ENCODE measurements at places on chromosomes 16 and 17.

DNA sequence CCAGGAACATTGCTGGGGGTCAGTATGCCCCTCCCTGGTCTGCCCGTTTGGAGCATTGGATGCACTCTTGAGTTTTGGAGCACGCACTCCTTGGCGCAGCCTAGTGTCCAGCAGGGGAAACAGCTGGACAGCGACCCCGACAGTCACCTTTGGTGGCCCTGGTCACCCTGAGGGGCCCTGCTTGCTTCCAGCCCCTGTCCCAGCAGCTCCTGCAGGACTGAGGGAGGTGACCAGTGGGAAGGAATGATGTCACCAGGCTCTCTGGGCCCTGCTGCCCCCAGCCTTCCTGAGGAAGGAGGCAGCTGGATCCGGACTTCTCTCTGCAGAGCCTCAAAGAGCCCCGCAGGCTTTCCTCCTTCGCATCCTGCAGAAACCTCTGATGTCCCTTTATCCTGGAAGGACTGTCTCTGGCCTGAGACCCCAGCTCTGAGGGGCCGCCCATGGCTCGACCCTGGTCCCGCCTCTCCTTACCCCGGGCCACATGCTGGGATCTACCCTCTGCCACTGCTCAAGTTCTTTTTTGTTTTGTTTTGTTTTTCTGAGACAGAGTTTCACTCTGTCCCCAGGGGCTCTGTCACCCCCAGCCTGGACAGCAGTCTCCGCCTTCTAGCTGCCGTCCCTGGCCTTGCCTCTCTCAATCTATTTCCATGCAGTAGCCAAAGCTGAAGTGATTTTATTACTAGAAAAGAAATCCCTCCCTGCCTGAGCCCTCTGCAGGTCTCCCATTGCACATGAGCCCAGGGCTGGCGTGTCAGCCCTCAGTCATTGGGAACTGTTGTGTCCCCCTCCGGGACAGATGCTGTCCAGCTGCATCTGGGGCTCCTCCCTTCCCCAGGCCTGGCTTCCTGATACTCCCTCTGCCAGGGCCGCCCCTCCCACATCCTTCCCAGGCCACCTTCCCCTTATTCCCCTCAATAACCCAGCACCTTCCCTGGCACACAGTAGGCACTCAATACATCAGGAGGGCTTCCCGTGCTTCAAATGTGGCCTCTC, 11.6 kb downstream of the ZSCAN10 start:
- DNase-seq, result no peak

GRCh38 chr16:83847371-83848225, 39.8 kb downstream of the HSBP1 start:
- DNase-seq, result no peak

DNA sequence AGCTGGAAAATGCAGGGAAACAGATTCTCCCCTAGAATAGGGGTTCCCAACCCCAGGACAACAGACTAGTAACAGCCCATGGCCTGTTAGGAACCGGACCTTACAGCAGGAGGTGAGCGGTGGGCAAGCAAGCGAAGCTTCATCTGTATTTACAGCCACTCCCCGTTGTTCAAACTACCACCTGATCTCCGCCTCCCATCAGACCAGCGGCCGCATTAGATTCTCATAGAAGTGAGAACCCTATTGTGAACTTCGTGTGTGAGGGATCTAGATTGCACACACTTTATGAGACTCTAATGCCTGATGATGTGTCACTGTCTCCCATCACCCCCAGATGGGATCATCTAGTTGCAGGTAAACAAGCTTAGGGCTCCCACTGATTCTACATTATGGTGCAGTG, 3.5 kb downstream of the CD300LB start:
- no peak for DNase-seq

GRCh38 chr17:45339646-45340605, 23.1 kb upstream of the MAP3K14 start:
- no peak for DNase-seq

DNA sequence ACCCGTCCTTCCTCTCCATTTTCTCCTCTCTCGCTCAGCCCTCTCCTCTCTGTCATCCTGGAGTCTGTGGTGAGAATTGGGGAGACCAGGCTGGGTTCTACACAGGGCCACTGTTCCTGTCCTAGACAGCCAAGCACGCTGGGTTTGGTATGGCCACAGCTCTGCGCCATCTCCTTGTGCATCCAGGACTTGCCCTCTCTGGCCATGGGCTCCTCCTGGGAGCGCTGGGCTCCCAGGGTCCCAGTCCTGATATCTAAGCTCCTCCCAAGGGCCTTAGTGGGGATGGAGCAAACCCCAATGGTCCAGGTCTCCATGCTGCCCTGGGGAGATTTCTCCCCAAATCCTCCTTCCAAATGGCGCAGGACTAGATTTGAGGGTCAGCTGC, 27.2 kb upstream of the ITGA3 start:
- DNase-seq, result no peak

DNA sequence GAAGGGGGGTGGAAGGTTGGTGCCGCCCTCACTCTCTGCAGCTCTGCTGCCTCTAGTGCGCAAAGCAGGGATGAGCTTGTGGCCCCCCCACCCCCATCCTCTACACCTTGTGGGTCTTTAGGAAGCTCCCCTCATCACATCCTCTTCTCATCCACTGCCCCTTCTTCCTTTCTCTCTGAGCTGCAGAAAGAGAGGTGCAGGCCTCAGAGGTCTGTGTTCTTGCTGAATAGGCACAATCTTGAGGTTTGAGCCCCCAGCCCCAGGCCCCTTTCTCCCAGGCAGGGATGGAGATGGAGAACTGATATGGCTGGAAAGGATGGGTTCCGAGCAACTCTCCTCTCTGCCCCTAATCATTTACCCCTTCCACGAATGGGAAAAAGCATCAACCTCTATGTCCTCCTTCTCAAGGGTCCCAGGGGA, 2.6 kb downstream of the CACNA1G start:
- no peak for DNase-seq

GRCh38 chr17:7846063-7846735, 8.7 kb upstream of the TMEM88 start:
- DNase-seq, result no peak

DNA sequence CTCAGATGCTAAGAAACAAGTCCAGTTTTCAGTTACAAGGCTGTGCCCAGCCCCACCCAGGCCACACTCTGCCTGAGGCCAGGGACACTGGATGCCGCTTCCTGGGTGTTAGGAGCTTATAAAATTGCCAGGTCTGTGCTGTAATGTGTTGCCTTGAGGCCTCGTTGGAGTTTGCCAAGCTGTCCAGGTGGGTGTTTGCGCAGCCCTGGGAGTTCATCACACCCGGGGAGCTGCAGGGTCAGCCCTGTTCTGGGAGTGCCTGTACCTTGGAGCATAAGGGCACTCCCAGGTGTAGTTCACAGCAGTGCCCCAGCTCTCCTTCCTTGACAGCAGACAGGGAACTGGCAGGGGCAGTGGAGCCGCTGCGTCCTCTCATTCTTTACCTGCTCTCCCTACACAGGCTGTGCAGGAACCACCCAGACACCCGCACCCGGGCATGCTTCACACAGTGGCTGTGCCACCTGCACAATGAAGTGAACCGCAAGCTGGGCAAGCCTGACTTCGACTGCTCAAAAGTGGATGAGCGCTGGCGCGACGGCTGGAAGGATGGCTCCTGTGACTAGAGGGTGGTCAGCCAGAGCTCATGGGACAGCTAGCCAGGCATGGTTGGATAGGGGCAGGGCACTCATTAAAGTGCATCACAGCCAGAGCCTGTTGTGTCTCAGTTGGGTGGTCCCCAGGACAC, 1.6 kb downstream of the GFER start:
- DNase-seq, result no peak

DNA sequence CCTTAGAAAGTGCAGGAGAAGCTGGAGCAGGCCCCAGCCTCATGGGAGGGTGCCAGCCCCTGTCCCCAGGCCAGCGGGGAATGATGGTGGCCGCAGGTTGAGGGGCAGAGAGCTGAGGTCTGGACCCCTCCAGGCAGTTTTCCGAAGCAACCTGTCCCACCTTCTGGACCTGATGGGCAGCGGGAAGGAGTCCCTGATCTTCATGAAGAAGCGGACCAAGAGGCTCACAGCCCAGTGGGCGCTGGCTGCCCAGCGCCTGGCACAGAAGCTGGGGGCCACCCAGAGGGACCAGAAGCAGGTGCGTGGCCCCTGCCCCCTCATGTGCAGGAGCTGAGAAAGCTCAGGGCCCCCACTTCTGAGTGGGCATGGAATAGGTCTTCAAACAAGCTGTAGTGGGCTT, 36.8 kb downstream of the MGAT5B start:
- DNase-seq, result no peak

- DNase-seq, result peak; percentile 65
Observed at GRCh38 chr17:65123757-65124675, 13.2 kb upstream of the RGS9 start.

DNA sequence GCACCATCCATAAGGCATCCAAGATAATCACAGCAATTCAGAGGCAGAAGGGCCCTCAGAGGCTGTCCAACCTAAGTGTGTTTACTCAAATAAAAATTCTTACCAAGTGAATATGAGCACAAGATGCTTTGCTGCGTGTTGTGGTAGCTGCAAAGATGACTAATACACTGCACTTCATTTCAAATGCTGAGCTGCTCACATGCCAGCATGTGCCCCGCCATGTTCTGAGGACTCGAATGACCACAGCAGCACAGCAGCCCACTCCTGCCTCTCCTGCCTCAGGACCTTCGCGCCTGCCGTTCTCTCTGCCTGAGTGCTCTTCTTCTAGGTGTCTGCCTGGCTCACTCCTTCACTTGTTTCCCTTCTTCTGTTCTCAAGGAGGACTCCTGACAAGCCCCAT, 19.0 kb downstream of the PIK3R5 start:
- DNase-seq, result peak; percentile 37

DNA sequence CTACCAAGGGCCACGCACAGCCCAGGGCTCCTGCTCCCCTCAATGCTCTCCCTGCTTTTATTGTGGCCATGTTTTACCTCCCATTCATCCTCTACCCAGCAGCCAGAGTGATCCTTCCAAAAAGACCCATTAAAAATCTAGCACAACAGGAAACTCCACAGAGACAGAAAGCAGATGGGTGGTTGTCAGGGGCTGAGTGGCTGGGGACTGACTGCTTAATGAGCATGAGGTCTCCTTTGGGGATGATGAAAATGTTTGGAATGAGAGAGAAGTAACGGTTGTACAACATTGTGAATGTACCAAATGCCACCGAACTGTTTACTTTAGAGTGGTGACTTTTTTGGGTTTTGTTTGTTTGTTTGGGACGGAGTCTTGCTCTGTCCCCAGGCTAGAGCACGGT, 107.4 kb downstream of the GAS7 start:
- peak; percentile 44 for DNase-seq

- DNase-seq, result no peak
Observed at GRCh38 chr16:20673882-20674683, 23.4 kb downstream of the ACSM1 start.

DNA sequence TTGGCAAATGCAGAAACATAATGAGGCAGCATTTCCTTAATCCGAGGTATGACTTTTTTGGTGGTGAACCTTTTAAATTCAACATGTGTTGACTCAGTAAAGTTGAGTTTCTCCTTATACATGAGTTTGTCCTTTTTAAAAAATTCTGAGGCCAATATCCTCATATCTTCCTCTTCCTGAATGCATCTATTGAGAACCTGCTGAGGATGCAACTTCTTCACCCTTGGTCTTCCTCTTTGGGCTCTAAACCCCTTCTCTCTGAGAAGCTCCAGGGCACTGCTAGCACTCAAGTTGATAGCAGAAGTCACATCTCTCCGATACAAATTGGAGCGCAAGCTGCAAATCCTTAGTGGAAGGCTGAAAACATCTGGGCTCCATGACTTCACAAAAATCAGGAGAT, 3.3 kb downstream of the SLFN14 start:
- no peak for DNase-seq

GRCh38 chr17:50661348-50661747, 26.7 kb downstream of the ABCC3 start:
- no peak for DNase-seq

- peak; percentile 77 for DNase-seq
Observed at GRCh38 chr16:11836650-11837244, 14.6 kb downstream of the RSL1D1 start.

DNA sequence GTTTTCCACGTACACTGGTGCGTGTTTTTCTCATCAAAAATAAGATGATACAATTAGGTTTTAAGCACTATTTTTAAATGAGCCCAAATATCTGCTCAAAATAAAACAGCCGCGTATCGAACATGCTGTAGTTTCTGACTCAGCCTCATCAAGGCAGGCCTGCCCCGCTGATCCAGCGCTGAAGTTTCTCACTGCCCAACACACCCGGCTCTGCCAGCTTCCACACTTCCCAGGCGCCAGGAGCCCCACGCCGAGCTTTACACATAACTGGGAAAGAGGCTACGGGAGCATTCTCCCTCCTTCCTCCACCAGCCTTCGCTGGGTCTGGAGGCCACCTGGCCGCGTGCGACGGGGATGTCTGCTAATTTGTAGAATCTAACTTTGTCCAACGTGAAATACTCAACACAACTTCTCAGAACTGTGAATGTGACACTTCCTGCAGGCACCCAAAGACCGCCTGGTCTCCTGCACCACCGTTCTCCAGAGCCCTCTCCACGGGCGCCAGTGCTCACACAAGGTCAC, 42.1 kb downstream of the MAP1LC3B start:
- peak; percentile 54 for DNase-seq

GRCh38 chr16:73056921-73057290, 9.0 kb upstream of the ZFHX3 start:
- no peak for DNase-seq

DNA sequence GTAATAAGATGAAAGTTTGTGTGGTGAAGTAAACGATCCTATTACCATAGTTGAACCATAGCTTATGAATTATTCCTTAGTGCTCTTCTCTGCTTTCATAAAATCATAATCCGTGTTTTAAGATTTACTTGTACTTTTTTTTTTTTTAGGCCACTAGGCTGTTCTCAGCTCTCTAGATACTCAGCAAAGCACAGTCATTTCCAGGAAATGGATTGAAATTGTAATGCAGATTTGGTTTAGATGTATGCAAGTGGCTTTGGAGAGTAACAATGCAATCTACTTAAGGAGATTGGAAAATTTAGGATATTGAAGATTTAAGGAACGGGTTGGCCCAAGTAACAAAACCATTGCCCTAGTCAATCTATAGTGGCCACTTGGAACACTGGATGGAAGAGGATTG, 125.1 kb downstream of the PITPNC1 start:
- DNase-seq, result no peak

Measured in AG10803 (cell line).